Stimulated activated CD8-positive, alpha-beta memory T cell treated with anti-CD3 and anti-CD28 coated beads, Interleukin-4, amount 100 ng/mL, for 24 hours (primary cell): ENCODE measurements at places on chromosomes 13 and 19.

- DNase-seq = no peak
Measured at GRCh38 chr19:56405062-56405461, 930 bp downstream of the ZNF583 start.

DNA sequence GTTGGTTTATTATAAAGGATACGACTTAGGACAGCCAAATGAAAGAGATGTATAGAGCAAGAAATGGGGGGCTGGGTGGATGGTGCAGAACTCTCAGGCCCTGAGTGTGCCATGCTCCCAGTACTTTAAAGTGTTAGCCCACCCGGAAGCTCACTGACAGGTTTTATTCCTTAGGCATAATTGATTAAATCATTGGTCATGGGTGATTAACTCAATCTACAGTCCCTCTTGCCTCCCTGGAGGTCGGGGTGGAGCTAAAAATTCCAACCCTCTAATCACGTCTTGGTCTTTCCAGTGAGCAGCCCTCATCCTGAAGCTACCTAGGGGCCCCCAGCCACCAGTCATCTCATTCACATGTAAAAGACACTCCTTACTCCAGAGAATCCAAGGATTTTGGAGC, 9.9 kb upstream of the LEUTX start:
- DNase-seq = no peak

- no peak for DNase-seq
Measured at GRCh38 chr19:12199757-12200419, 37.0 kb downstream of the ZNF136 start.

DNA sequence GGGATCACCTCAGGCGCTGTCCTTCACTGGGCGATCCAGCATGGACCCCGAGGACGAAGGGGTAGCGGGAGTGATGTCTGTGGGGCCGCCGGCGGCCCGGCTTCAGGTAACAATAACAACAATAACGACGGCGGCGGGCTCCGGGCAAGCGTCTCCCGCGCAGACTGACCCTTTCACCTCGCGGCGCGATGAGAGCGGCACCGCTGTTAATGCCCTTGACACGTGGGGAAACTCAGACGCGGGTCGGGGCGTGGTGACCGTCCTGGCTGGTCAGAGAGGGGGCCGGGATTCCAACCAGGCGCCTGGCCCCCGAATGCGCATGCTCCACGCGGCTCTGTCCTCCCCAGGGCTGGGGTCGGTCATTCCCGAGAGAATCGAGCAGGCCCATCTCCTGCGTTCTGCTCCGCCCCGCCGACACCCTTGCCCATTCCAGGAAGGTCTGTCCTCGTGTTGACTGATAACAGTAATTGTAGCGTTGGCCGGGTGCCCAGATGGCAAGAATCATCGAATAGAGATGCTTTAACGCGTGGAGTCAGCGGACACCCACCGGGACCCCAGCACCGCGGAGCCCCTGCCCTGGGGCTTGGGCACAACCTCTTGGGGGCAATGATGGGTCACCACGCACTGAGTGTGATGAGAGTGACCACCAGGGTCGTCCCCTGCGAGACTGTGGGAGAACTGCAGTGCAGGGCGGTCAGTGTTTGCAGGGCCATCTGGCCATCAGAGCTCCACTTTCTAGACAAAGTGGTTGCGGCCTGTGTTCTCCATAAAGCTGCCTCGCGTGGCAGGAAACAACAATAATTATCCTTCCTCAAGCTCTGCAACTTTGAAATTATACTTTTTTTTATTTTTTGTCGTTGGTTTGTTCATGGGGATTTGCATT, 528 bp downstream of the ZNF8 start:
- DNase-seq = peak; percentile 30

GRCh38 chr19:44824761-44825160, 15.9 kb downstream of the BCAM start:
- DNase-seq = no peak

- no peak for DNase-seq
Measured at GRCh38 chr13:113053376-113053775, 52.2 kb upstream of the F7 start.

DNA sequence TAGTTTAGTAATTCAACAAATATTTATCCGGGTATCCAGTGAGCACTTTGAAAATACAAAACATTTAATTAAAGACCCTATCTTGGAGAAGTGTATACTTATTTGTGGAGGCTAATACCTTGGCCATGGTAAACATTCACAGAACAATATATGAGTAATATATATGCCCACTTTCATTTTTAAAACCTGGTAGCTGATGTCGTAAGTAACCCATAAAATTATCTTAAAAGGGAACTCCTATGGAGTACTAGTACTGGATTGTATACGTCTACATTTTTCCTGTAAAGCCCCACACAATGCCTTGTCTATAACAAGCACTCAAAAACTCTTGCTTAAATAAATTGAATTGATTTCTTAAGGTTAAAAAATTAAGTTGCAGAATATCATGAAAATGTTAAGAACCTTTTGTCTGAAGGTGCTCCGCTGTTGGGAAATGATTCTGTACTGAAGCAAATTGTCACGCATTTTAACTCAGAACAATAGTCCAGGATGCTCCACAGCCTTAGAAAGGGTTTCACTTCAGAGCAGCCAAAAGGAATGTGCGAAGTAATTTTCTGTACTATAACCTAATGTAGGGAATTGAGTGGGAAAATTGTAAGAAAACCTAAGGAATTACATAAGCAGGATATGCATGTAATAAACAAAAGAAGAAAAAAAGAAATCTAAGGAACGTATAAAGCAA, 58.9 kb upstream of the C1QTNF9 start:
- no peak for DNase-seq

GRCh38 chr13:36536546-36536945, 104.3 kb downstream of the CCNA1 start:
- no peak for DNase-seq

GRCh38 chr19:50663482-50663790, 14.2 kb downstream of the C19orf81 start:
- no peak for DNase-seq

- no peak for DNase-seq
Measured at GRCh38 chr19:38944981-38945506, 14.3 kb downstream of the MRPS12 start.

GRCh38 chr19:49689133-49690078, at the start of gene ADM5:
TSS of gene ADM5 (plus strand) at chr19:49689594. CDS start at chr19:49689838, 244 bp downstream.
- no peak for DNase-seq

- no peak for DNase-seq
Measured at GRCh38 chr13:38577048-38577447, 109.8 kb upstream of the FREM2 start.

DNA sequence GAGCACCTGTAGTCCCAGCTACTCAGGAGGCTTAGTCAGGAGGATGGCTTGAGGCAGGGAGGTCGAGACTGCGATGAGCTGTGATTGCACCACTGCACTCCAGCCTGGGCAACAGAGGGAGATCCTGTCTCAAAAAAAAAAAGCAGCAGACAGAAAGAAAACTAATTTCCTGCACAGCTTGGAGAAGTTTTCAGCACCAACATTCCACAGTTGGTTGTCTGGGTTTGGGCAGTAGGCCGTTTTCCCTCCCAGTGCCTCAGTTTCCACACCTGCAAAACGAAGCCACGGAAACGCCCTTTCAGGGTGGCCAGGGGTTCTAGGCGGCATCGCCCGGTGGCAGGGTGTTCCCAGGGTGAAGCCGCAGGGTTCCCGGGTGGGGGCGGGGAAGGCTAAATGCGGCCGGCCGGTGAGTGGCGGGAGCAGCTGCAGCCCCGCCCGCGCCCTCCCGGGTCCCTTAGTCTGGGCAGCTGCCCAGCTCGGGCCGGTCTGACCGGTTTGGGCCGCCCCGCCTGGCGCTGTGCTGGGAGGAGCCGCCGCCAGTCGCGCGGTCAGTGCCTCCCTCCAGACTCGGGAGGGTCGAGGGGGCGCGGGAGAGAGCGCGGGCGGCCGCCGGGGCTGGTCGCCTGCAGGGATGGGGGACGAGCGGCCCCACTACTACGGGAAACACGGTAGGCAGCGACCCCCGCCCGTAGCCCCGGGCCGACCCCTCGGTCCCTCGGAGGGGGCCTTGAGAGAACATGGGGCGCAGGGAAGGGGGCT, at the start of gene SLC44A2:
TSS of gene SLC44A2 (plus strand) at position 551 of the 759 bp plus-strand sequence. CDS start at position 632, 81 bp downstream.
- no peak for DNase-seq

- no peak for DNase-seq
Measured at GRCh38 chr13:61413572-61414535, 1.8 kb downstream of the PCDH20 start.

DNA sequence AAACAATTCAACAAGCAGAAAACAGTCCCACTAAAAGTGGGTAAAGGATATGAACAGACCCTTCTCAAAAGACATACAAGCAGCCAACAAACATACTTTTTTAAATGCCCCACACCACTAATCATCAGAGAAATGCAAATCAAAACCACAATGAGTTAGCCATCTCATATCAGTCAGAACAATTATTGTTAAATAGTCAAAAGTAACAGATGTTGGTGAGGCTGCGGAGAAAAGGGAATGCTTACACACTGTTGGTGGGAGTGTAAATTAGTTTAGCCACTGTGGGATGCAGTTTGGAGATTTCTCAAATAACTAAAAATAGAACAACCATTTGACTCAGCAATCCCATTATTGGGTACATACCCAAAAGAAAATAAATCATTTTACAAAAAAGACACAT, 8.7 kb downstream of the ZNF529 start:
- DNase-seq = no peak

DNA sequence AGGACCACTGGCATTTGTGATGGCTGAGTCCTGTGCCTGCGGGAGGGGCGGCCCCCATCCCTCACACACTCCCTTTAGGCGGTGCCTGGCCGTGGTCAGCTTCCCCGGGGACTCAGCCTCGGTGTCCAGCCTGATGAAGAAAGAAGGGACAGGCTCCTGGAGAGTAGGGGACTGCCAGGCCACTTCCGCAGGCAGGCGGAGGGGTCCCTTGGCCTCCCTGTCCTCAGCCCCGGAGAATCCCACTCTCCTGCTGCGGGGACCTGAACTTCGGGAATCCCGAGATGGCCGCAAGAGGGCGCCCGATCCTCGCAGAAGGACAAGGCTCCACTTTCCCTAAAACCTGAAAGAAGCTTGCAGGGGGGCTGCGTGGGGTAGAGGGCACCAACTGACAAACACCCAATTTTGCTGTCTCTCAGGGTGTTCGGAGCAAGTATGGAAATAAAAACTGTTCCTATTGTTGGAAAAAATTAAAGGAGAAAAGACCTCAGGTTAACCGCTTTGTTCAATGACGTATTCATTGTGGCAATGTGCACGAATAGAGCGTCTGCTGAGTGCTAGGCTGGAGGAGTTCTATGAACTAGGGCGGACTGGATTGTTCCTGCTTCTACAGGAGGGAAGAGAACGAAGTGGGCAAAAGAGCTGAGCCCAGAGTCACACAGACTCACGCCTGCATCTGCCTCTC, 297.3 kb downstream of the ZNF536 start:
- DNase-seq = peak; percentile 35

DNA sequence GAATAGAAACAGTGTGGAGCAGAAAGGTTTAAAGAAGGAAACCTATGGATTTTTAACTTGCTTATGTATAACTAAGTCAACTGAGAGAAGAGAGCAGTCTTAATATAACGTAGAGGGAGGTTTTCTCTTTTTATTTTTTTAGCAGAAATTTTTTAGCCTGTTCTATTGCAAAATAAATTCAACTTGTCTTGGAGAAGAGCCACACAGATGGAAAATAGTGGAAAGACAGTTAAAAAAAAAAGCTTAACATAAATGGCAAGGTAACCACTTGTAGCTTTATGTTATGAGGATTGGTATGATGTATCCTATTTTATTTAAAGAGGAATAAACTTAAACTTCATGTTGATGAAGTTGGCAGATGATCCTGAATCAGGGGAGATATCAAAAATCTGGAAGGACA, 312.4 kb downstream of the SHISA2 start:
- no peak for DNase-seq

DNA sequence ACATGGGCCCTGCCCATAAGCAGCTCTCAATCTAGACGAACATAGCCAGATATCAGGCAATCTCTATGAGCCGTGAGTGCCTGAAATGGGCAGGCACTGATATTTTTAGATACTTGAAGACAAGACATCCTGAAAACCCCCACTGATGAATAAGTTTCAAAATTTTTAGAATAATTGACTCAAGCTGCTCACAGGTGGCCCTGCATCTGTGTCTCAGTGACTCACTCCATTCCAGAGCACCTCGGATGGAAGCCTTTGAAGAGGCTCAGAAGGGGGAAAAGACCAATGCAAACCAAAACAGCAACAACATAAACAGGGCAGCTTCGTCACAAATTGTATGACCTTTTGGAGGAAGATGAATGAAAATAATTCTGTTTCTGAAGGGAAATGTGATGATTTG, 42.8 kb upstream of the SLC46A3 start:
- no peak for DNase-seq

DNA sequence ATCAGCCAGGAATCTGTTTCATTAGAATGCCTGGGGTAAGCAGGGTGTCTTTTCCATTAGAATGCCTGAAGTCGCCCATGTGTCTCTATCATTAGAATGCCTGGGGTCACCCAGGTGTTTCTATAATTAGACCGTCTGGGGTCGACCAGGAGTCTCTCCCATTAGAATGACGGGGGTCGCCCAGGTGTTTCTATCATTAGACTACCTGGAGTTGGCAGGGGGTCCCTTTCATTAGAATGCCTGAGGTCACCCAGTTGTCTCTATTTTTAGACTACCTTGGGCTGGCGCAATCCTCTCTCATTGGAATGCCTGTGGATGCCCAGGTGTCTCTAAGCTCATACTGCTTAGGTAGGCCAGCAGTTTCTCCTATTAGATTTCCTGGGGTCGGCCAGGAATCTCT, 1447.6 kb downstream of the UQCRFS1 start:
- DNase-seq = no peak

- peak; percentile 88 for DNase-seq
Measured at GRCh38 chr19:17469481-17470067, 750 bp upstream of the SLC27A1 start.

DNA sequence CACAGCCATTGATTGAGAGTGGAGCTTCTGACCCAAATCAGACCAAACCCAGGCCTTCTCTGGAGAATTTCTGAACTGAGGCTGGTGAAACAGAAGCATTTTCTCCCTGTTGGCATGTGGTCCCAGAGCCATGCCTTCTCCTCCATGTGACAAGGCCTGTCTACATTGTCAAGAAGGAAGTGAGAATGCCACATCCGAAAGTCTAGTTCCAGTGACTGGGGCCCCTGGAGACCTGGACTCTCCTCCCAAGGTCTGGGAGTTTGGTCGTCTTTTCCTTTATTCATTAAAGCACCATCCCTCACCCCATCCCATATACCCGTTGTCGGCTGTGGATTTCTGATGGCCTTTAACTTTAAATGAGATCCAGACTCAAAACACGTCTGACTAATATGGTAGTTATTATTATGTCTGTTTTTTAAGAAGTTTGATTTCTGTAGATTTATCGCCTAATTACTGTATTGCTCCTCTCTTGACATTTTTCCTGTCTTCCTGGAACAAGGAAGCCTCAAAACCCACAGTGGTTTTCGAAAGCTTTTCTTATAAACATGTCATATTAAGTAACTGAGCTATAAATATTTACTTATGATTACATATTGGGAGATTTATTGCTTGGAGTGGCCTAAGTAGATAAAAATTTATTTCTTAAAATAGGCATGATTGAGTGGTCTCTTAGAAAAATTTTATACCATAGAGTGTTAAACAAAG, 128.3 kb upstream of the FRY start:
- no peak for DNase-seq

- DNase-seq = no peak
Measured at GRCh38 chr19:18020212-18021085, 12.5 kb downstream of the ARRDC2 start.
